Gastrocnemius medialis (tissue), 4 donors: ENCODE measurements at places on chromosomes 6 and 20.

GRCh38 chr6:56699066-56699654 lies 56.5 kb upstream of the DST start:
- DNase-seq: no peak

GRCh38 chr6:130500693-130501092 lies 134.9 kb downstream of the TMEM200A start:
- DNase-seq: no peak

DNA sequence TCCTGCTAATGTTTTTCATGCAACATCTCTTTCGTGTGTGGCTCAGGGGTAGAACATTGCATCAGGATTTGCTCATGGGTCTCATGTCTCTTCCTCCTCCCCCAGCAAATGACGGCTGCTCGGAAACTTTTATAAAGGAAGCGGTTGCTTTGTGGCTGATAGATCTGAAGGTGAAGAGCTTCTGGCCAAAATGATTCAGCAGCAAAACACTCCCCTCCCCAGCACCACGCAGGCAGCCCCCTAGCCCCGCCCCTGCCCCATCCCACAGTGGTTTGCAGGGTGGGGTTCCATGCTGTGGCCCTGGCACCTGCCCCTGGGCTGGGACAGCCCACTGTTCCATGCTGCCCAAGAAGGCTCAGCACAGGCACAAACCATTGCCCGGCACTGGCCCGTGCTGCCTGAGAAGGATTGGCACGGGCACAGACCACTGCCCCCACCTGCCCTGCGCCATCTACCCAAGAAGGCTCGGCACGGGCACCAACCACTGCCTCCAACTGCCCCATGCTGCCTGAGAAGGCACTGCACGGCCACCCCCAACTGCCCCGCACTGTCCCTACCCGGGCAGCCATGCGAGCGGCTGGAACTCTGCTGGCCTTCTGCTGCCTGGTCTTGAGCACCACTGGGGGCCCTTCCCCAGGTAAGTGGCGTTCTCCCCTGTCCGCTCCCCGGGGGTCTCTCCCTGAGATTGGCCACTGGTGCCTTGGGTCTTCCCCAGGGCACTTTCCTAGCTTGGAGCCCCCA lies at the start of gene CST7:
TSS of gene CST7 (plus strand) at position 331 of the 741 bp plus-strand sequence. CDS start at position 568, 237 bp downstream.
- DNase-seq: no peak

GRCh38 chr20:59567585-59568508 lies 36.5 kb upstream of the PHACTR3 start:
- no peak for DNase-seq

DNA sequence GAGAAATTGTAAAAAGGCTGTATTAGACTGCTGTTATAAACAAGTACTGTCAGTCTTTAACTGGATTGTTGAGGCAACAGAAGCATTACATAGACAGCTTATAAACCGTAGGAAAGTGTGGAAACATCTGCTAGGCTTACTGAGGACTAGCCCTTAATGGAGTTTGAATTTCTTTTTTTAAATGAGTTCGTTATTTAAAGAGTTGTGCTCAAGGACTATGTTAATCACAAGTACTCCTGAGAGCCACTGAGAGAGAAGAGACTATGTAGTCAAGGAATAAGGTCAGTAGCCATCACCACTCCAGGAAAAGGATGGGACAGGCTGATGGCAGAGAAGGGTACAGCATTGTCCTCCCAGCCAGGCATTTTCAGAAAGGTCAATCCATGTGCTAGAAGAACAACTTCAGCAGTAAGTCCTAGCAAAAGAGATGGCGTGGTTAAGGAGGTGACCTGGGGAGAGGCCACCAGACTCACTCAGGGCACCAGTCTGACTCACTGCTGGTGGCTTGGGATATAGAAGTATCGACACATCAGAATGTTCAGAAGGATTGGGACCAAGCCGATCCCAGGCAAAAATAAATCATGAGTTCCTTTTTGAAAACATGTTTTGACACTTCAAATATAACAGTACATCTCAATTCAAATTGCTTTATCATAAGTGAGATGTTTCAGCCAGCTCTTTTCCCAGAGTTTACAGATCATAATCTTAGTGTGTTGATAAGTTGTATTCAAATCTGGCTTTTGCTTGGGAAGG lies 6.4 kb downstream of the RPS12 start:
- DNase-seq: no peak

GRCh38 chr20:50565383-50565782 lies 55.2 kb downstream of the PTPN1 start:
- DNase-seq: no peak
